Astrocyte of the spinal cord (primary cell): ENCODE measurements at places on chromosomes 11 and 22.

- DNase-seq, result peak; percentile 50
Observed at GRCh38 chr22:29773233-29773632, 6.1 kb downstream of the UQCR10 start.

- DNase-seq, result no peak
Observed at GRCh38 chr11:7846003-7846402, 49.3 kb upstream of the OR5P2 start.

GRCh38 chr11:78925387-78925786 lies 350.7 kb upstream of the NARS2 start:
- DNase-seq, result no peak

- no peak for DNase-seq
Observed at GRCh38 chr22:38286915-38287669, 14.3 kb upstream of the TMEM184B start.

GRCh38 chr11:123137431-123138224 lies 57.4 kb downstream of the CLMP start:
- DNase-seq, result peak; percentile 86

- no peak for DNase-seq
Observed at GRCh38 chr11:6927030-6927617, 898 bp downstream of the ZNF215 start.

GRCh38 chr11:112859787-112860186 lies 101.4 kb upstream of the NCAM1 start:
- no peak for DNase-seq

DNA sequence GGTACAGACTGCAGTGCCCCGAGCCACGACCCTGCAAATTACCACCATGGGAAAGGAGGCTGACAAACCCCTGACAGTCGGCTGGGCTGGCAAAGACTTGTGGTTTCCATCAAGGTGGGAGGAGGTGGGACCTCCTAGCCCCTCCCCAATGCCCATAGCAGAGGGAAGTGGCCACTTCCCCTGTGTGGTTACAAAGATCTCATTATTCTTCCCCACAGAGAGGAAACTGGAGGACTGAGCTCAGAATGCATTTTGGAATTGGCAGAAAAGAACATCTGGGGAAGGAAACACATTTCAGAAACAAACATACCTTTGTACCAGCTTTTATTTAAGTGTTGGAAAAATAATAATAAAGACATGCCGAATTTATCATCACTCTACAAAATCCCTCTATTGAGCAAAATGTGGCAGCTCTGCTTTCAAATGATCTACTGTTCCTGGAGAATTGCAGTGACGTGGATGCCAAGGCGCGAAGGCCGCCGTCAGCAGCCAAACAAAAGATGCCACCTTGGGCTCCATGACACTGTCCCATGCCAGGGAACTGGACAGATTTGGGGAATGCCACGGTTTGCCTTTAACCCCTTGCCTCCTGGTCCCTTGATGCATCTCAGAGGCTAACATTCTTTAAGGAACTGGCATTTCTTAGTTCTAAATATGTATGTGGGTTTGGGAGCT lies 169.6 kb downstream of the CRYBB2 start:
- DNase-seq, result no peak

DNA sequence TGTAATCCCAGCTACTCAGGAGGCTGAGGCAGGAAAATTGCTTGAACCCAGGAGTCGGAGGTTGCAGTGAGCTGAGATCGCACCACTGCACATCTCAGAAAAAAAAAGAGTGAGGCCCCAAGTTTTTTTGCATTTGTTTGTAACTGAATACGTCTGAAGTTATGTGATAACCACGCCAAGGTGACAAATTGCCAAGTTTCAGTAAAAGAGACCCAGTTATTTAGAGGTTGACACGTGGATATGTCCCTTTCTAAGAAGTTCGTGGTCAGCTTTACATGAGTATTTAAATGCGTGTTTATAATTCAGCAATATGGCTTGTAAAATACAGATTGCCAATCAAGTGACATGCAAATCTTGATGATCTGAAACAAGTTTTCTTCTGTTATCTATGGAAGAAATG lies 8.0 kb downstream of the PPARA start:
- no peak for DNase-seq

- peak; percentile 58 for DNase-seq
Observed at GRCh38 chr11:113681711-113682413, 24.2 kb downstream of the TMPRSS5 start.

- no peak for DNase-seq
Observed at GRCh38 chr11:103552086-103552485, 442.9 kb downstream of the DYNC2H1 start.

- peak; percentile 53 for DNase-seq
Observed at GRCh38 chr11:122214567-122214966, 98.6 kb upstream of the BLID start.

DNA sequence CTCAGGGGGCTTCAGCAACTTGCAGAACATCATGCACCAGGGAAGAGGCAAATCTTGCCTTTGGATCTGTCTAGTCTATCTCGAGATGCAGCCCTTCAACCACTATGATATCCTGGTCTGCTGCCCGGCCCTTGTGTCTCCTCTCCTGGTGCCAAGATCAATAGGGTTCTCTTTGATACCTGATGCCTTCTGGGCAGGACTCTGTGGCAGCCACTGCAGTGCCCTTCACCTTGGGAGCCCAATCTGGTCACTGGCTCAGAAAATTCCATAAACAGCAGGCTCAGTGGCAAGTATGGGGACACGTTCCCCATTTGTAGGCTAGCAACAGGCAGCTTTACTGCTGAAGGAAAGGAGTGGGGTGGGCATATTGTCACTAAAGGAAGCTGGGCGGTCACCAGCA lies 23.4 kb downstream of the SYN3 start:
- no peak for DNase-seq

DNA sequence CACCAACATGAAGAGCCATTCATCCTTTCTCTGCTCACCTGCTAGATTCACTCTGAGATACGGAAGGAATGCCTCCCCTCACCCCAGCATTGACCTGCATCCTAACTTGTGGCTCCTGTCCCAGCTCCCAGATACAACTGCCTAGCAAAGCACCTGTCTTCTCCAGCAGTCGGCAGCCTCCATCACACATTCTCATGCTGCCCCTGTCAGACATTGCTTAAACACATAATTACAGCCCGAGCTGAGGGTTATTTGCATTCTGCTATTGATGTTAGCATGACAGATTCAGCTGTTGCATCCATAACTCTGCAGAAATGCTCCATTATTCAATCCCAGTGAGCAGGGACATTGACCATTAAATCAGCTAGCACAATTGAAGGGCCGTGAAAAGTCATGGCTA lies 184.4 kb upstream of the NARS2 start:
- no peak for DNase-seq

DNA sequence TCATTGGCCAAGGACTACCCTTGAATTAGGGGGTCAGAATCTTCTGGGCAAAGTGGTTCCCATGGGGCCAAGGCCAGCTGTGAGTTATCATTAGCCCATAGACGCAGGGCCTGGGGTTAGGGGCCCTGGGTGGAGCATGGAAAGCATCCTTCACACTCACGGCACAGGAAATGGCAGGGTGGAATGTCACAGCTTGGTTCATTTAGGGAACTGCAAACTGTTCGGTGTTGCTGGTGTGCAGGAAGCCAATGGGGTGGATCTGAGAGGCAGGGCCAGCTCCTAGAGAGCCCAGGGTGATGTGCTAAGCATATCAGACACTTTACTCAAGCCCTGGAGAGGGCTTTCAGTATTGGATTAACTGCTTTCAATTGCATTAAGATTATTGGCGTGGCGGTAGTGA lies 42.9 kb downstream of the TECTA start:
- DNase-seq, result no peak

GRCh38 chr22:19122752-19123492 lies 710 bp upstream of the DGCR2 start:
- no peak for DNase-seq

DNA sequence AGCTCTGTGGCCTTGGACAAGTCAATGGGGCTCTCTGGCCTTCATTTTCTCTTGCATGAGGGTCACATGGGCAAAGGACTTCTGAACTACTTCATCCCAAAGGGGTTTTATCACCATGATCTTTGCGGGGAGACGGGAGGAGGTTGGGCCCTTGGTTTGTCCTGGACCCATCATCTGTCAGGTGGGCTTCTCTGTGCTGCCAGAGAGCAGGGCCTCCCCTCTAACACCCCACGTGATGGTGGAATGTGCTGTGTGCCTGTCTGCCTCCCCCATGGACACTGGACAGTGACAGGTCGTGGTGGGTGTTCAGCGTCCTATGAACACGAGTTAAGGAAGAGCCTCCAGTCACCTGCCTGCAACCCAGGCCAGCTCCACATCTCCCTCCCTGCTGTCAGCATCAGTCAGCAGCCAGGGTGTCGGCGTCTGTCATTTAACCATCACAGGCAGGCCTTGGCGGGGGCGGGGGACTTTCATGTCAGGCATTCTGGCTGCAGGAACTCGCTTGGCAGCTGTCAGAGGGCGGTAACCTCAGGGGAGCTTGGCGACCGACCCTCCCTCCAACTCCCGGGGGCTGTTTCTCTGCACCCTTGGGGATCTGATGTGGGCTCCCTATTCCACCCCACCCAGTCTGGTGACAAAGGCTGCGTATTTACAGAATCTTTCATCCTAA lies 2.6 kb upstream of the SUN2 start:
- no peak for DNase-seq

GRCh38 chr11:10002221-10002620 lies 291.8 kb downstream of the SBF2 start:
- DNase-seq, result no peak

DNA sequence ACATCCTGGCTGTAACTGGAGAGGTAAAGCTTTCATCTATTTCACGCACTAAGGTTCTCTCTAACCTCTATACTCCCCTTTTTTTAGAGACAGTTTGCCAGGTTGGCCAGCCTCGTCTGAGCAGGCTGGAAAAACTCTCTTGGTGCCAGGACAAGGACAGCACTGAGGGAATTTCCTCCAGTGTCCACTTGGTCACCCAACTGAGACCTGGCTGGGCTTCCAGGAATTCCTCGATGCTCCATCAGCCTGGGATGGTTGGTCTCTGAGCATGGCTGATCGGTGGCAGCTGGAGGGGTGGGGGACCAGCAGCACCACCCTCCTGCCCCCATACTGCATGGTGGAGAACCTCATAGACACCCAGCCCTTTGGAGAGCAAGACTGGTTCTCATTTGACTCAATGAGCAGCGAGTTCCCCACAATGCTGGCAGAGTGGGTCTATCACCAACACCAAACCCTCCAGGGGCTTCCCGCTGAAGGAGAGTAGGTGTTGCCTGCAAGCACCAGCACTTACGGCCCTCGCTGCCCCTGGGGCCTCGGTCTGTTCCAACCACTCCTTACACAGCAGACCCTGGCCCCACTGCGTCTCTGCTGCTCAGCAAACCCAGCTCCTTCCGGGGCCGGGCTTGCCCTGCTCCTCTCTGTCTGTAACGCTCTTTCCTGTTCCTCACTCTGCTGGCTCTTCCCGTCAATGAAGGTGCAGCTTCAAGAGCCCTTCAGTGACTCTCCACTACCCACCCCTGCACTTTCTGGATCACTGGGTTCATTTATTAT lies 122.2 kb downstream of the ST3GAL4 start:
- no peak for DNase-seq

DNA sequence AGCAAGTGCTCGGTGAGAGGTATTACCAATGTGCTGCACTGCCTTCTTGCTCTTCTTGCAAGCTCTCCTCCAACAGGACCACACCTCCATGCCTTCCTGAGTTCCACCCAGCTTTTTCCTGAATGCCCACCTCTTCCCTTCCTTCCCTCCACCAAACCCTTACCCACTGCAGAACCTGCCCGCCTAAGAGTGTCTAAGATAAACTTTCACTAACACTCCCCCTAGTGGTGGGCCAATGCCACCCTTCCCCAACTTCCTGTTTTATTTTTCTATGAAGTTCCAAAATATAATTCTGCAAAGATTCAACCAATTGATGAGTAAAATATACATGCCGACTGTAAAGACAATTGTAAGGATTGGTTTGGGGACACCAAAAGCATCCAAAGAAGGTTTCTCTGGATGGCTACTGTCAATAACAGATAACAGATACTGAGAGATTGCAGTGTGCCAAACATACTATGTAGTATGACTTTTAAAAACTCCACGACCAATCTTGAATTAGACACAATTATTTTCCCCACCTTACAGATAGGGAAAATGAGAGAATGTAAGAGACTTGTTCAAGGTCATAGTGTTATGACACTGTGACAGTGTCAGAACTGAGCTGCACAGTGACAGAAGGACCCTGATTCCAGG lies 38.6 kb upstream of the BMAL1 start:
- DNase-seq, result peak; percentile 33

- no peak for DNase-seq
Observed at GRCh38 chr11:76321820-76322524, 59.0 kb downstream of the THAP12 start.

DNA sequence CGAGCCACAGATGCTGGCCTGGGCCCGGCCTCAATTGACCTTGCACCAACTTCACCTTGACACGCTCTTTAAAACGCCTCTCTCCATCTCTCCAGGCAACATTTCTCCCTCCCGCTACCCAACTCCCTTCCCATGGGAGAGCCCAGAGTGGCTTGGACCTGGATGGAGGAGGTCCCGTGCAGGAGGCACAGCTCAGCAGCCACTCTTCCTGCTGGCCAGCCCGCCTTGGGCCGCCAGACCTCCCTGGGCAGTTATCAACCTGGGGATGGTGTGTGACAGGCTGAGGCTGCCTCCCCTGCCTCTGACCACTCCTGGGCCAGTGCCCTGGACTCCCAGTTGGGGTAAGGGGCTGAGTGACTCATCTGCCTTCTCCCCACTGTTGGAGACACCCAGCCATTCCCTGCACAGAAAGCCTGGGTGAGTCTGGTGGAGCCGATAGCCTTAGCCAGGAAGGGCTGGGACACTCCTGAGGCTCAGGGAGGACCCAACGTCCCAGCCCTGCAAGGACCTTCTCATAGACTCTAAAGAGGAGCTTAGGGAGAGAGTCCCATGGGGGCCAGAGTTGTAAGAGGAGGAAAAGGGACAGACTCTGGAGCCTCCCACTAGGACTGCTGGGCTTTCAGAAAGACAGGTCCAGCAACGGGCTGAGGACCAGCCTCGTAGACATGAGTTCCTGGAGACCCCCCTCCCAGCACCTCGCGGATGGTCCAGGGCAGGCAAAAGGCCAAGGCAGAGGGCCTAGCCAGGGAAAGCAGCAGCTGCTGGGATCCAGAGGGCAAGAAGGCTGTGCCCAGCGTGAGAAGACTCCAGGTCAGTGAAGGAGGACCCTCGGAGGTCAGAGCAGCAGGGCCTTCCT lies 131.7 kb downstream of the CEP164 start:
- DNase-seq, result no peak

DNA sequence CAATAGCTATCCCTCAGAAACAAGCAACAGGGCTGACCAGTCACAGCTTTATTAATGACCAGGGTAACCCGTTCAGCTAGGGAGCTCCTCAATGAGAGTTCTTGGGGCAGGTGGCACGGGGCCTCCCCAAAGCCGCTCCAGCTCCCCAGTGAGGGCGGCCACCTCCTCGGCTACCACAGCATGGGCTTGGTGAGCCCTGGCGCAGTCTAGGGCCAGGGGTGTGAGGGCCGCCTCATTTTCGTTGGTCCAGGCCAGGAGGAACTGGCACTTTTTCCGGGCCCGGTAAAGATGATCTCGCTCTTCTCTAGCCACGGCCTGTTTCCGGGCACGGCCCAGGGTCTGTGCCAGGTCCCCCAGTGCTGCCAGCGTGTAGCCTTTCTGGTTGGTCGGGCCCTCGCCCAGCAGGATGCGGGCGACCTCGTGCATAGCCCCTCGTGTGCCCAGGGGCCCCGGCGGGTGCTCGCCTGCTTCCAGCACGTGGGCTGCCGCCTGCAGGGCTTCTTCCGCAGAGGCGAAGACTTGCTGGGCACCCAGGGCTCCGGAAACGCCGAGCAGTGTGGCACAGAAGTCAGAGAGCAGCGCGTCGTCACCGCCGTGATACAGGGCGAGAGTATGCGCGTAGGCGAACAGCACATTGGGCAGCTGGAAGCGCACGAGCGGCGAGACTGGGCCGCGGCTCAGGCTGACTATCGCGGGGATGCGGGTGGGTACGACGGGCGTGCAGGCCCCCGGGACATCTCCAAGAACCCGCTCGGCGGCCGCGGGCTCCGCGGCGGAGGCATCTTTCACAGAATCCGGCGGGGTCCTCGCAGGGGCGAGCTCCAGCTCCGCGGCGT lies 913 bp downstream of the ZNHIT2 start:
- DNase-seq, result peak; percentile 21
